ENCODE measurements at places on chromosomes 13 and 19. TPM values are rescaled to one million over a fixed set of nuclear protein-coding genes. Genes with fewer than 3 reads are reported as not detected.

The FGF9 gene
- polyA plus RNA-seq, result 0.02 TPM

The PSG7 gene
- polyA plus RNA-seq, result not detected

The PLPP2 gene
- 9.8 TPM for polyA plus RNA-seq

The LENG1 gene
- 7.0 TPM for polyA plus RNA-seq

The ZIC5 gene
- polyA plus RNA-seq, result not detected

All from esophagus (tissue), 2 donors.